ENCODE measurements at places on chromosomes 5 and 9.

- peak; percentile 15 for DNase-seq
Measured at GRCh38 chr9:126301985-126302603, 24.5 kb upstream of the MVB12B start.

DNA sequence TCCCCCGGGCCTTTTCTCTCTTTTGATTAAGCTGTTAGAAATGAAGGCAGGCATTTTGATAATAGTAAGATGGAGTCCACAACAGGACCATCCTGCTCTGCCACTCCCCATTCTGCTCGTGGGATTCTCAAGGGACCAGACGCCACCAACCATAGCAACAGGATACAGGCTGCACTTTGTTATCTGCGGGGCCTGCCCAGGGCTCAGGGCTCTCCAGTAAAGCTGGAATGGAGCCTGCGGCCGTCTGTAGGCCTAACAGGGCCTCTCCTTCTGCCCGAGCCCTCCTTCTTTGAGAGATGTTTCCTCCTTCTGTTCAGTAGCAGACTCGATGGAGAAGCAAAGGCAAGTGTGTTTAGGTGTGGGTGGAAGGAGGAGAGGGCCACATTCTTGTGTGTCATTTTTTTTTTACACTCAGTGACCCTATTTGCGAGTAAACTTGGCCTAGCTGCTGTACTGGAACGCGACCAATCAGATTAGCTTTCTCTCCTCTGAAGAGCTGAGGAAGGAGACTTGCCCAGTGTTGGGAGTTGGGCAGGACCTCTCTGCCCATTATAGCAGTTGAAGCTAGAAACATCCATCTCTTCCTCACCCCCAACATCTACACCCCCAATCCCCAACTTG is 8.9 kb upstream of the EPB41L4B start:
- DNase-seq: no peak

DNA sequence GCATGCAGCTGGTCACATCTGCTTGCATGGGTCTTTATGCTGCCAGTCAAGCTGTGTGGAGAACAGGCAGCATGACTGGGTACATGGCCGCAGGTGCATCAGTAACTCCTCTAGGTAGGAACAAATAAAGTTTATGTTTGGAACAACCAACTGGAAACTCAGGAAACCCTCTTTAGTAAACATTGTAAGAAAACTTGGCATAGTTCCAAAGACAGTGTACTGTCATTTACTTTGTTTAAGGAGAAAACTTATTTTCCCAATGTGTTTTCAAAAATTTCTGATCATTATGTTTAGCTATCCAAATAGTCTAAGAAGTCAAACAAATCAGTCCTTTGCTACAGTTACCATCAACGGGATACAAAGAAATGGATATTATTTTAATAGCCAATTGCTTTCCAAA is 386.0 kb downstream of the CHSY3 start:
- DNase-seq: no peak

- DNase-seq: no peak
Measured at GRCh38 chr9:14451949-14452348, 138.0 kb upstream of the NFIB start.

GRCh38 chr9:3367185-3367584 is 158.6 kb downstream of the RFX3 start:
- DNase-seq: no peak

- no peak for DNase-seq
Measured at GRCh38 chr5:179755022-179755421, 22.4 kb downstream of the MAML1 start.

- DNase-seq: no peak
Measured at GRCh38 chr5:53671447-53671846, 111.0 kb downstream of the NDUFS4 start.

DNA sequence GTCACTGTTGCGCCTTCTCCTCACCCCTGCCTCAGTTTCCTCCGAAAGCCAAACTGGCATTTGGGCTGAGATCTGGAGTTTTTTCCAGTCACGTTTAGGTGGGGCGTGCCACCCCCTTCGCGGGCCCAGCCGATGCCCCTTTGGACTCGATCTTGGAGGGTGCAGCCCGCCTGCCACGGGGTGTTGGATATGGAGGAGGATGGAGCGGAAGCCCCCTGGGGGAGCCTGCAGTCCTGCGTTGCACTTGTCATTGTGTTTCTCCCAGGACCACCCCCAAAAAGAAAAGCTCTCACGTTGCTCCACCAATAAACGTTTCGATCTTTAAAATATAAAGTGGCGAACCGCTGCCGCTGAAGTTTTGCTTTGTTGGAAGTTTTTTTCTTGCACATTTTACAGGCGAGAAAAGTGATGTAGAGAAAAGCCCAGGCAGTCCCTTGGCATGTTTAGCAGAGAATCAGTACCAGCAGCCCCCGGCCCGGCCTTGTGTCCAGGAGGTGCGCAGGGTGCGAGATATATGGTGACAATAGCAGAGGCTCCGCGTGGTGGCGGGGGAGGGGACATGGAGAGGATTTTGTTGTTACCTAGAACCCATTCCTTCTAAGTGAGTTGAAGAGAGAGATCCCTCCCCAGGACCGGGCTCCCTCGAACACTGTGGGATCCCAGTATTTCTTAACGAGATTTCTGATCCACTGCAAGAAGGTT is 681 bp downstream of the F2R start:
- DNase-seq: no peak

DNA sequence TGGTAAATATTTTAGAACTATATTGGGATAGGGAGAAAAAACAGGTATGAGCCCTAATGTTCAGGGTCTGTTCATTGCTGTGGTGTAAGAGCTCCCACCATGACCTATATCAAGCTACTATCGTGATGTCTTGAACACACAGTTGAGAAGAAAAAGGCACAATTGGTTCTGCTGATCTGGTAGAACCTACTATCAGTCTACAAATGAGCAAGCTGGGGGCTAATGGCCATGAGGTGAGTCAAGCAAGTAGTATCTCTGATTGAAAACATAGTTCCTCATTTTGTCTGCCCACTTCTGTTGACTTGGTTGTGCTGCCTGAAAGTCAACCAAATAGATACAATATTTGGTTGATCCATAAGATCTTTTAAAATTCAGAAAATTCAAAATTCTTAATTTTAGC is 1026.3 kb downstream of the CDH12 start:
- no peak for DNase-seq

GRCh38 chr5:8981496-8981895 is 564.4 kb downstream of the SEMA5A start:
- DNase-seq: no peak

DNA sequence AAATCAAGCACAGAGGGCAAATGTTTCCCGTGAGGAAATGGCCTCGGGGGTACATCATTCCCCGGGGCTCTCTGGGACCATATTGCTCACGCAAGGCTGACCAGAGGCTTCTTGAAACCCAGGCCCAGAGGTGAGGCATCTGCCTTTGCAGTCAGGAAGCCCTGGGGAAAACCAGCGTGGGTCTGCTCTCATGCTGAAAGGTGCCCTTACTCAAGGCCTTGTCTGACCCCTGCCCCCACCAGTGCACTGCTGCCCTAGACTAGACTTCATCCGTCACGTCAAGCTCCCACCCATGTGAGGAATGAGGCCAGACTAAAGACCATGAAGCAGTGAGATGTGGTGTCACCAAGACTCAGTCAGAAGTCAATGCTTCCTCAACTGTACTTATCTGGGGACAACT is 66.1 kb downstream of the PAX5 start:
- no peak for DNase-seq

- DNase-seq: no peak
Measured at GRCh38 chr5:111731638-111732037, 25.4 kb downstream of the NREP start.

- DNase-seq: no peak
Measured at GRCh38 chr5:91388362-91388761, 5.2 kb upstream of the ARRDC3 start.

- no peak for DNase-seq
Measured at GRCh38 chr9:89747596-89747995, 142.8 kb downstream of the GADD45G start.

DNA sequence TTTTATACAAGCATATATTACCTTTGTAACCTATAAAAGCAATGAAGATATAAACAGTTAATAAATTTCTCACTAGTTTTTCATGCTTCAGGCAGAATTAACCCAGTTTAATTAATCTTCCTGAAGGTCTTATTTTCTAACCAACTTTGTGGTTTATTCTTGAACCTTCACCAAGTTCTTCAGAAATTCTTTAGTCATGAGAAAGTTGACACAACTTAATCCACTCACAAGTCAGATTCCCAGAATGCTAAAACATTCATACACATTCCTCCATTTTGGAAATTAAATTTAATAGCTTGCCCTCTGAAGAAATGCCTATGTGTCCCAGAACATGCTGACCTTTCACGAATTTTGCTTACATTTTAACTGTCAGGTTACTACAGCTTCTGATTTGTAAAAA is 105.4 kb upstream of the PAM start:
- no peak for DNase-seq

DNA sequence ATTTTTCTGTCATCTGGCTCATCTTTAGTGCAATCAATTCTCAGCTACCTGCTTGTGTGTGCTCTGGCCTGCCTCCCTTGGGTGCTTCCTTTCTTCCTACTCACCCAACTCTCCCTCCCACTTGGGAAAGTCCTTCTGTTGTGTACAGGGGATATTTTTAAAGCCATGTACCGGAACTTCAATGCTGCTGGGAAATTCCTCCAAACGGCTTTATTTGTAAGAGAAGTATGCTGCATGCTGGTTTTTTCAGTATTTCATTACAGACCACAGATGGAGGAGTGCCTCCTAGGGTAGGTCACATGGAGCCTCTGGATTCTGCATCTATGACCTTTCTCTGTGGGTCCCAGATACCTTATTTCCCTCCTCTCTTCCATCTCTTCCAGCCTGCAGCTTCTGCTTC is 5.4 kb upstream of the HMHB1 start:
- DNase-seq: no peak

- no peak for DNase-seq
Measured at GRCh38 chr5:116303810-116304209, 219.0 kb downstream of the COMMD10 start.

DNA sequence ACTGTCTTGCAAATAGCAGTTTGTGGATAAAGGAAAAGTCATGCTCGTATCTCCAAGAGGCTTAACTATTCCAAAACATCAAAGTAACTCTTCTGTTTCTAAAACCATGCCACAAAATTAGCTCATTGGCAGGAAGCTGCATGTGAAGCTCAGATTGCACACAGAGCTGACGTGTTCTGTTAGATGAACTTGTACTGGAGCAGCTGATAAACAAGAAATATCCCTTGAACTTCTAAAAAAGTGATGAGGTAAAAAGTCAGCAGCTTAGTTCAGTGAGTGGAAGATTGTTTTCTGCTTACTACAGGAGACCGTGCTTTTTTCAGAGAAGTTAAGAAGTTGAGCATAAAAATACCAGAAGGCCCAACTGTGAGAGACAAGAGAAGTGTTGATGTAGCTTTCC is 113.2 kb downstream of the SLC12A2 start:
- no peak for DNase-seq

GRCh38 chr5:122434205-122434970 is 122.4 kb downstream of the SNCAIP start:
- no peak for DNase-seq

DNA sequence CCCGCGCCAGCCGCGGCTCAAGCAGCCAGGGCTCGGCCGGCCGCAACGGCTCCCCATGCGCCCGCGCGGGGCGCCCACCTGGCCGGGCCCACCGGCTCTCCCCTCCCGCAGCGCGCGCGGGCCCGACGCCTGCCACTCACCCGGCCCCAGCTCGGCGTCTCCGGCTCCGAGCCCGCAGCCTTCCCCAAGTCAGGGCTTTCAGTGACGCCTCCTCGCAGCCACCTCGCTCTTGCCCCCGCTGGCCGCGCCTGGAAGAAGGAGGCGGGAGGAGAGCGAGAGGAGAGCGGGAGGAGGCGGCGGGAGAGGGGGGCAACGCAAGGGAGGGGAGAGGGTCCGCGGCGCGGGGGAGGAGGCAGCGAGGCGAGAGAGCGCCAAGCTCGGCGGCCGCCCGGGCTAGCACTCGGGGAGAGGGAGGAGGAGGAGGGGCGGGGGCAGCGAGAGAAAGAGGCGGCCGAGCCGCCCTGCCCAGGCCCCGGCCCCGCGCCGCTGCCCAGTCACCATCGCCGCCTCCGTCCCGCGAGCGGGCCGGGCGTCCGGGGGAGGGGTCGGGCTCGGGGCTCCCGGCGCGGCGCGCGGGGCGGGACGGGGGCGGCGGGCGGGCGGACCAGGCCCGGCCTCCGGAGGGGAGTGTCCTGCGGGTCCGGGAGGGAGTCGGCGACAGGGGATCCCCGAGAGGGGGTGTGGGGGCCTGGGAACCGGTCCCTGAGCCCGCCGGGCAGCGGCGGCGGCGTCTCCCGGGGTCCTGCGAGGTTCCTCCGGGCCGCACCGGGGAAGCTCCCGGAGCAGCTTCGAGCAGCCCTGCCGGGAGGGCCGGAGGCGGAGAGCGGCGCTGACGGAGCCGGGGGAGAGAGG is at the start of gene LHFPL2:
LHFPL2 (minus strand) TSS at position 414 of the 852 bp plus-strand sequence. CDS start 138,559 bp downstream, outside the sequence.
- no peak for DNase-seq

DNA sequence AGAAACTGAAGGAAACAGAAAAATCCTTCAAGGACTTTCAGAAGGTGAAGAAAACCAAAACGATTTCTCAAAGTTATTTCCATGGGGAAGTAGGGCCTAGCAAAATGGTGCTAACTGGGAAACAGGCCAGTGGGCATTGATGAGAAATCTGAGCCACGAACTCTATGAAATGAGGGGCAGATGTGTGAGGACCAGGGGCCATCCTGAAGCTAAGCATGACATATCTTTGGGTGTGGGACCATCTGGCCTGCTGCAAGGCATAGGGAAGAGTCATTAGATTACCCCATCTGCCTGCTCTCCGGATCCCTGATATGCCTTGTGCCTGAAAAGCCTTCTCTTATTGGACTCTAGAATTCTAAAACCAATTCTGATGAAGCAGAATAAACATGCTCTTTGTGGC is 143.8 kb downstream of the PALM2AKAP2 start:
- no peak for DNase-seq

DNA sequence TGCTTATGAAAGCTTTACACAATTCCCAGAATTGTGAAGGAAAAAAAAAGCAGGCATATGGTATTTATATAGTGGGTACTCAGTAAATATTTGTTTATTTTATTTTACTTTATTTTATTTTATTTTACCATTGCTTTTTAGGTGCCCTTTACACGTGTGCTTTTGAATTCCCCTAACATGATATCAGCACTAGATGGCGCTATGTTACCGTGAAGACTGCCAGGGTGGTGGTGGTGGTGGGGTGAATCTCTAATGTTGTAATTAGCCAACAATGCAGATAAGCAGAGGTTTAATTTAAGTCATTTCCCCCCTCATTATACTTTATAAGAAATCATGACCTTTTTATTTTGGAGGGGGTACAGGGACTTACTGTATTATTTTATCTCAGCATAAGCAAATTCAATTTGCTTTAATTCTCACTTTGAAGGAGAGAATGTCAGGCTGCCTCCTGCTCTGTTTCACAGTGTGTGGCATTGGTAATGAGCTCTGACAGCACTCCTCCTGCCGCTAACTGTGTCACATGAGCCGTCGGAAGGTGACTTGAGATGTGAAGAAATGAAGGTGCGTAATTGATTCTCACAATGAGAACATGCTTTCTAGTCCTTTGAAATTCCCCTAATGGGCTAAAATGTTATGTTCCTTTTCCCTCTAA is 165.6 kb downstream of the YTHDC2 start:
- DNase-seq: no peak

Data from T-helper 9 cell (primary cell).